ENCODE measurements at places on chromosomes 5 and 9.

DNA sequence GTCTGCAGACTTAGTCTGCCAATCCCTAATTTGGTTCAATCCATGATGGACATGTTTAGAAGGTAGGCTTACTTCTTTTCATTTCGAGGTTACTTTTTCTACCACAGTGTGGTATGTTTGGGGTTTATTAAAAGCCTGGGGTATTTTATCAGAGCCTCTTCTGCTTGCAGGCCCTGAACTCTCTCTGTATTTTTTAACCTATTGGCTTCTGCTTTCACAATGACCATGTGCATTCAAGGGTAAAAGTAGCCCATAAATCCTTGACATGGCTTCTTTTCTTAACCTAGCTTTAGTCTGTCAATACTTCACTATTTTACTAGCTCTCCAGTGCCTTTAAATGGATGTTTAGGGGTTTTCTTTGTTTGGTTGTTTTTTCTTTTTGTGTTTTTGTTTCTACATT is 286.6 kb downstream of the FER start:
- DNase-seq = no peak

DNA sequence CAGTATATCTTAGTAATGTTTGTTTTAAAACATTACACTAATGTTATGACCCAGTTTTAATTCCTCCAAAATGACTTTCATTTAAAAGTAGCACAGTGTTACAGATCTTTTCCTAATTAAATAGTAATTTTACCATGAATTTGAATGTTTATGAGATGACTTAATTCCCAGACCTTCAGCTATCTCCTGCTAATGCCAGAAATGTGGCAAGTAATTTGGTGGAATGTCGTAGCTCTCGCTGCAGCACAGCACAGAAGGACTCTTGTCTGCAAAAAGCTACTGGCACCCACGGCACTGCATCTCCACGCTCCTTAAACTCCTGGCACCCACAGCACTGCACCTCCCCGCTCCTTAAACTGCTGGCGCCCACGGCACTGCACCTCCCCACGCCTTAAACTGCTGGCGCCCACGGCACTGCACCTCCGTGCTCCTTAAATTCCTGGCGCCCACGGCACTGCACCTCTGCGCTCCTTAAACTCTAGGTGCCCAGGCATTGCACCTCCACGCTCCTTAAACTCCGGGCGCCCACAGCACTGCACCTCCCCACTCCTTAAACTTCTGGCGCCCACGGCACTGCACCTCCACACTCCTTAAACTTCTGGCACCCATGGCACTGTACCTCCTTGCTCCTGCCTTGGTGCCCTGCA is 163.1 kb downstream of the CDK5RAP2 start:
- no peak for DNase-seq

DNA sequence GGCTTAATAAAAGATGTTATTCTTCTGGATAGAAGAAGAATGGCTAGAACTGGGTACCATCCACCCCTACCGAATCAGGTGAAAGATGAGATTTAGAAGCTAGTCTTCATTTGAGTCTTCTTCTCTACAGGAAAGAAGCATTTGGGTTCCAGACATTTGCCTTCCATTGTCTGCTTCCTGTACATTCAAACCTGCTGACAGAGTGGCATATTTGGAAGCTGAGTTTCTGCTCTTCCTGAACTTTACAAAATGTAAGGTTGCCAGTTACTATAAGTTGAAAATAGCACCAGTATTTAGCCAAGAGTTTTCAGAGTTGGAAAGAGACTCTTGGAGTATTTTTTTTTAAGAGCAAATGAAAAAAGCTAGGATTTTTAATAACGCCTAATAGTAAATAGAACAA is 525.4 kb upstream of the TLE4 start:
- DNase-seq = no peak

- no peak for DNase-seq
Measured at GRCh38 chr9:127751269-127752054, 16.4 kb upstream of the TOR2A start.

GRCh38 chr5:87020099-87020934 is 247.4 kb upstream of the RASA1 start:
- DNase-seq = no peak

GRCh38 chr5:34660444-34660843 is 4.3 kb downstream of the RAI14 start:
- DNase-seq = peak; percentile 89

GRCh38 chr5:170388818-170389549 is at the start of gene KCNMB1:
KCNMB1 (minus strand) TSS chr5:170389367; CDS start chr5:170385447, 3,920 bp downstream.
- no peak for DNase-seq

DNA sequence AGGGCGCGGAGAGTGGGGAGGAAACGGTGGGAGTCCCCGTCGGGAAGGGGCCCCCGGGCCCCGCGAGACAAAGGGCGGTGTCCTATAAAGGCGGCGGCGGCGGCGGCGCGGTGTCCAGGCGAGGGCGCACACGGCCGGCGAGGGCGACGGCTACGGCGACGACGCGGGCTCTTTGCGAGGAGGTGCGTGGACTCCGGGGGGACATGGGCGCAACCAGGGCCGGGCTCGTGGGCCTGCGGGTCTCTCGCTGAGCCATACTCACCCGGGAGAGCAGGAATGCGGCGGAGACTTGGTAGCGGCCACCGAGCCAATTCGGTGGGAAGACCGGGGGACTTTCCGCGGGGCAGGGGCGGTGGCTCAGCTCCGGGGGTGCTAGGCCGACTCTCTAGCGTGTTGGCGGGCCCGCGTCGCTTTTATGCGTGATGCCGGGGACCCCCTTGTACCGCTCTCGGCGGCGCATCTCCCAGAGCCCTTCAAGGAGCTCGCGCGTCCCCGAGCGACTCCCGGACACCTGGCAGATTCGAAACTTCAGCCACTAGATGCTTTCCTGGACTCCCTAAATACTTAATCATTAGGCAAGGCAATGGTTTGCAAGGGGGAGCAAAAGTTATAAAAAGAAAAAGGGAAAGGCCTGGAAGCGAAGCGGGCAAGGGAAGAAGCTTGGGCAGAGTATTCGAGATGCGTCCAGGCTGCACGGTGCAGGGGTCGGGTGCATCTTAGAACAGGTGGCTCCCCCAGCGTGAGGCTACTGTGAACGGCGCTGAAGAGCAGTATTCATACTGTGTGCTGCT is 5.9 kb upstream of the TAL2 start:
- DNase-seq = no peak

DNA sequence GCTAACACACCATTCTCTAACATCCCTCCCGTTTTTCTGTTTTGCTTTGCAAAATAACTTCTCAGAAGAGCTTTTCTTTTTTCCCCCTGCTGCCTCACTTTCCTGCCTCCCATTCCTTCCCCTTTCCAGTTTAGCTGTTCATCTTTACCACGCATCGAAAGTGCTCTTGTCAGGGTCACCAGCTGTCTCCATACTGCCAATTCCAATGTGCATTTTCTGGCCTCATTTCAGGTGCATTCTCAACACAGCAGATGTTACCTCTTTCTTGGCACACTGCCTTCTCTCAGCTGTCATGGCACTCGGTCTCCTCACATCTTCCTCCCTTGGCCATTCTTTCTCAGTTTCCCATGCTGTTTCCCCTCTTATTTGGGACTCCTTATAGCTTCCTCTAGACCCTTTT is 9.5 kb downstream of the ARSK start:
- DNase-seq = no peak

DNA sequence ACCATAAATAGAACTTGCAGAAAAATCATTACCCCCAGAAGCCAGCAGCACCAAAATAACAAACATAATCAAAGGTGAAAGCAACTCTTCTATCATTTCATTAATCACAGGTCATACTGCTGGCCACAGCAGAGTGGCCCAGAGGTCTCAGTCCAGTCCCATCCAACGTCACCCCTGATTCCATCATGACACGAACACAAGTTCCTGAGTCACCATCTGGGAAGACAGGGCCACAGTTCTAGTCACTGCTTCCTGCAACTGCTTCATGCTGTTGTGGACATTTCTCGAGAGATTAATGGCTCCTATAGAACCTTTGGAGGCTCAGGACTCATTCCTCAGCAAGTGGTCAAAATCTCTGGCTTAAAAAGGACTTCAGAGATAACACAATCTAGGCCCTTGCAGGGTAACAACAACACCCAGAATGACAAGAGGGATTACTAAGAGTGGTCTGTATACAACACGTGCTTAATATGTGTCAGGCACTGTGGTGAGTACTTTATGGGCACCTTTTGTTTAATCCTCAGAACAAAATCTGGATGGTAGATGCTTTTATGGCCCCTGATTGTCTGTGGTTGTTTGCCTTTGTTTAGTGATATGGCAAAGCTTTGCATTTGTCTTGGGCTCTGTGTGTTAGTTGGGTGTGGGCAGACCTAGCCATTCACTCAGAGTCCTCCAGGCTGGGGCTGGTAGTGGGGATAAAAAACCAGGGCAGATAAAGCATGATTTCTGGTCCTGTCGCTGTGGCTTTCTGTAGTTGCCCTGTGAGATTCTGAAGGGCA is 184.3 kb downstream of the DAB2IP start:
- DNase-seq = no peak

DNA sequence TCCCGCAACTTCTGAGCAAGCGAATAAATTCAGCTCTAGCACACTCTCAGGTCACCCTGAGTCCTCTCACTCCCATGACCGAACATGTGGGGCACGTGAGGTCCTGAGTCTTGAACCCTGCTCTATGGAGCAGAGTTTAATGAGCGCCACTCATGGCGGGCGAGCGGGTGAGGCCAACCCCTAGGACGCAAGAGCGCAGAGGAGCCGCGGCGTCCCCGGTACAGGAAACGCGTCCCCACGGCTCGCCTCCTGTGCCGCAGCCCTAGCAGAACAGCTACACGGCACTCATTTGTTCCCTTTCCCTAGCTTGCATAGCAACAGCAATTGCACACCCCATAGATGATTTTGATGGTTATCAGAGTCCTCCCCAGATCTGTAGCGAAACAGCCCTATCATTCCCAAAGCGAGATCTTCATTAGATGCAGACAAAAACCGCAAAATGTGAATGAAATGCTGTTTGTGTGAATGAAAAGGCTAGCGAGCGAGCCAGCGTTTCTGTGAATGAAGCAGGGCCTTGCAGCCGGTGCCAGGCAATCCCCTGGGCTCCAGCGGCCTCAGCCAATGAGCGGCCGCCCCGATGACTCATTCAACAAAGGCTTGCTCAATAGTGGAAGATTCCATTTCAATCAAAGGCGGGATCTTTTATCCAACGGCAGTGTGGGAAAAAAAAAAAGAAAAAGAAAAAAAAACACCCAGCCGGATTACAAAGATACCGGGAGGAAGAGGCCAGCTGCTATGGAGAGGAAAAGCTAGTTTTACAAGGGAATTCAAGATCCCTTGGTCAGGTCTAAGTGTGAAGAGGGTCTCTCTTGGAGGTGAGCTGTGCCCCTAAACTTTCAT is 1.5 kb upstream of the SHC3 start:
- DNase-seq = peak; percentile 95

- no peak for DNase-seq
Measured at GRCh38 chr5:150338546-150338945, 19.0 kb upstream of the TCOF1 start.

GRCh38 chr5:92494508-92494907 is 1086.5 kb downstream of the NR2F1-AS1 start:
- DNase-seq = no peak

GRCh38 chr9:108103046-108103693 is 613.6 kb upstream of the KLF4 start:
- DNase-seq = peak; percentile 11

DNA sequence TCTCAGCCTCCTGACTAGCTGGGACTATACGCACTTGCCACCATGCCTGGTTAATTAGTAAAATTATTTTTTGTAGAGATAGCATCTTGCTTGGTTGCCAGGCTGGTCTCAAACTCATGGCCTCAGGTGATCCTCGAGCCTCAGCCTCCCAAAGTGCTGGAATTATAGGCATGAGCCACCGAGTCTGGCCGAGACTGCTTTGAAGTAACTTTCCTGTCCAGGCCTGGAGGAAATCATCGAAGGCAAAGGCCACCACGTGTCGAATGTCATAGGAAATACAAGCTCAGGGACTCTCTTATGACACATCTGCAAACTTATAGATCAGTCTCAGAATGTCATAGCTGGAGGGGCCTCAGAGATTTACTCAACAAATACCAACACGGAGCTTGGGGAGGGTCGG is 25.1 kb downstream of the RAPGEF1 start:
- DNase-seq = no peak

DNA sequence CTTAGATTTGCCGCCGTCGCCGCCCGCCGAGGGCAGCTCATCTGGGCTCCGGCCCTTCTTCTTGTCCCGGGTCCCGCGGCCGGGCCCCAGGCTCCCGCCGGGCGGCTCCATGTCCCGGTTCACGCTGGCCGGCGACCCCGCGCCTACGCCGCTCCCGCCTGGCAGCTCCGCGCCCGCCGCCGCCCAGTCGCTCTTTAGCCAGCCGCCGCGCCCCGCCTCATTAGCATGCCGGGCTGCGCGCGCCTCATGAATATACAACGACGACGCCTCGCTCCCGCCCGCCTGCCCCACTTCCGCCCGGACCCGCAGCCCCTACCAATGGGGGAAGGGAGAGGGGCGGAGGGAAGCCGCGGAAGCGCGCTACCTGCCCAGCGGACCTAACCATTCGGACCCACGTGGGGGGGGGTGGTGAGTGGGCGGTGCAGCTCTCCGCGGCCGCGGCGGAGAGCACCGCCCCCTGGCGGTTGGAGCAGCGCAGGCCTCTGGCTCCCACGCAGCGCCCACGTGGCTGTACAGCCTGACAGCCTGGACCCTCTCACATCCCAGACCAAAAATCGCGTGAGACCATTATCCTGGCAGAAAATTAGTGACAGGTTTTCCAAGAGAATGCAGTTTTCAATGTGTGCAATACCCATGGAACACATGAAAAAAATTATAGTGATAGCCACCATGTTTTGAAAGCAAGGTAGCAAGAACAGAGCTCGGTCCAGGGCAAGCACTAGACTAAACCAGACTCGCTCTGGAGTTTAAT is at the start of gene DIAPH1:
Gene DIAPH1, minus strand, starts transcription at position 197 of the 751 bp plus-strand sequence. Its CDS starts 86 bp downstream, at position 111.
- DNase-seq = peak; percentile 88

GRCh38 chr5:109718632-109719031 is 28.9 kb downstream of the MAN2A1 start:
- DNase-seq = no peak

GRCh38 chr5:72441862-72442540 is 65.2 kb downstream of the ZNF366 start:
- DNase-seq = peak; percentile 44

GRCh38 chr9:94705162-94705702 is 21.3 kb upstream of the AOPEP start:
- no peak for DNase-seq

GRCh38 chr9:83706676-83707517 is 861 bp downstream of the UBQLN1 start:
- DNase-seq = no peak

- no peak for DNase-seq
Measured at GRCh38 chr5:76169146-76169905, 86.1 kb downstream of the SV2C start.

- DNase-seq = no peak
Measured at GRCh38 chr5:125186911-125187375, 440.5 kb upstream of the ZNF608 start.

DNA sequence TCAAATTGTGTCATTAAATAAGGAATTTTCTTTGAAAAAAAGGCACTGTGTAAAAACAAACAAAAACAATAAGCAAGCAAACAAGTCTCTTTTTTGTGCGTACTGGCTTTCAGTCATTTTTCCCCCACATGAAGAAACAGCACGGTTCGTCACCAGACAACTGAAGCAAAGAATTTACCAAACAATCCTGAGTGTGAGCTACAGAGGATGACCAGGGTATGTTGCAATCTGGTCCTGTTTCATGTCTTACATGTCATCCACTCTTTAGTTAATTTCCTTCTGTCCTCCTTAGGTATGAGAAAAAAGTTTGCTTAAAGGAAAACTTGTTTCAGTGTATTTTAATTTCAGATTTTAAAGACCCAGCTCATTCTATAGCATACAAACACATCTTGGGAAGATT is 1080.7 kb upstream of the NUDT12 start:
- DNase-seq = no peak

- no peak for DNase-seq
Measured at GRCh38 chr5:157266286-157267007, 524 bp downstream of the CYFIP2 start.

- DNase-seq = no peak
Measured at GRCh38 chr9:89972535-89972934, 367.7 kb downstream of the GADD45G start.

- no peak for DNase-seq
Measured at GRCh38 chr5:142475102-142475513, 150.3 kb upstream of the SPRY4 start.
